Esophagus squamous epithelium (tissue), 5 donors: ENCODE measurements at places on chromosomes 16 and 17.

- DNase-seq: no peak
These were observed 172.5 kb downstream of the RPTOR start for GRCh38 chr17:80716986-80717719.

DNA sequence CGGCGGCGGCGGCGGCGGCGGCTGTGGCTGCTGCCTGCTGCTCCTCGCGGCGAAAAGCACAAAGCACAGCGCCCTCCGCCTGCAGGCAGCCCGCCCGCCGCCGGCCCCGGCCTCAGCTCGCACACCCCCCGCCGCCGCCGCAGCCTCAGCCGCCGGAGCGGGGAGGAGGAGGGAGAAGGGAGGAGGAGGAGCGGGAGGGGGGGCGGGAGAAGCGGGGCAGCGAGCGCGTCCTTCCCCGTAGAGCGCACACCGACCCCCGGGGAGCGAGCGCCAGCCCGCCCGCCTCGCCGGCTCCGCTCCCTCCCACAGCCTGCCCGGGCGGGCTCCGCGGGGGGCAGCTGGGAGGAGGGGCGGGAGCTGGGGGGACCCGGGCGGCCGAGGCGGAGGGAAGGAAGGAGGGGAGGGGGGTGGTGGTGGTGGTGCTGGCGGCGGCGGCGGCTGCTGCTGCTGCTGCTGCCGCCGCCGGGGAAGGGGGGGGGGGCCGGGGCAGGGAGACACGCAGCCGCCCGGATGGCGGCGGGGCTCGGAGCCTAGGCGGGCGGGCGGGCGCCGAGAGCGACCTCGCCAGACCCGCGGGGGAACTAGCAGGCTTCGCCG lies at the start of gene UBTF:
UBTF (minus strand) TSS at position 60 of the 597 bp plus-strand sequence. CDS start 1,446 bp downstream, outside the sequence.
- no peak for DNase-seq

- DNase-seq: no peak
These were observed 14.9 kb downstream of the LIMD2 start for GRCh38 chr17:63685041-63685440.

DNA sequence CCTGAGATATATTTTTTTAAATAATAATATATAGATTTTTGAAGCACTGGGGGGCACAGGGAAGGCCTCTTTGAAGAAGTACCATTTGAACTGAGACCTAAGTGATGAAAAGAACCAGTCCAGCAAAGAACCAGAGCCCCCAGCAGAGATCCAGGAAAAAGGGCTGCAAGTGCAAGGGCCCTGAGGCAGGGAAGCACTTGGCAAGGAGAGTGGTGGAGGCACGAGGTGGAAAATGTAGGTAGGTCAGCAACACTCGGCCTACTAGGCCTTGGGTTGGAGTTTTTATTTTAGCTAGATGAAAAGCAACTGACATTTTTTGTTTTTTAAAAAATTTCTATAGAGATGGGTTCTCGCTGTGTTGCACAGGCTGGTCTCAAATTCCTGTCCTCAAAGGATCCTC lies 1.6 kb upstream of the CD19 start:
- no peak for DNase-seq

GRCh38 chr17:80445726-80446110 lies 30.7 kb downstream of the NPTX1 start:
- DNase-seq: no peak
